ENCODE measurements at places on chromosomes 2 and 18.

- DNase-seq, result no peak
Observed at GRCh38 chr2:232146294-232146693, 184.8 kb downstream of the DIS3L2 start.

DNA sequence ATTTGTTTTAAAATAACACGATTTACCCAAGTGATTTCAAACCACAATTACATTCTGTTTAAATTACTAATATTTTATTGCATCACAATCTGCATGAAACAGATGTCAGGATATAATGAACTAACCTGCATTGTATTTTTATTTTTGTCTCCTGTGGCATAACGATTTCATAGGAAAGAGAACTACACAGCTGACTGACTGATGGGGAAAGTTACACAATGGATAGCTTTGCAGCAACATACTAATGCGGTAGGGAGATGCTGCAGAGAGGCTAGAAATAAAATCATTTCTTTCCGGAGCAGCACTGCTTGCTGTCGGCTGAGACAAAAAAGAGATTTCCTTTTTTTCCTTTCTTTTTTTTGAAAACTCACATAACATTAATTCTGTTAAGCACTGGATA lies 36.9 kb downstream of the SCN1A start:
- no peak for DNase-seq

GRCh38 chr18:8821531-8821930 lies 116.2 kb downstream of the MTCL1 start:
- DNase-seq, result no peak

DNA sequence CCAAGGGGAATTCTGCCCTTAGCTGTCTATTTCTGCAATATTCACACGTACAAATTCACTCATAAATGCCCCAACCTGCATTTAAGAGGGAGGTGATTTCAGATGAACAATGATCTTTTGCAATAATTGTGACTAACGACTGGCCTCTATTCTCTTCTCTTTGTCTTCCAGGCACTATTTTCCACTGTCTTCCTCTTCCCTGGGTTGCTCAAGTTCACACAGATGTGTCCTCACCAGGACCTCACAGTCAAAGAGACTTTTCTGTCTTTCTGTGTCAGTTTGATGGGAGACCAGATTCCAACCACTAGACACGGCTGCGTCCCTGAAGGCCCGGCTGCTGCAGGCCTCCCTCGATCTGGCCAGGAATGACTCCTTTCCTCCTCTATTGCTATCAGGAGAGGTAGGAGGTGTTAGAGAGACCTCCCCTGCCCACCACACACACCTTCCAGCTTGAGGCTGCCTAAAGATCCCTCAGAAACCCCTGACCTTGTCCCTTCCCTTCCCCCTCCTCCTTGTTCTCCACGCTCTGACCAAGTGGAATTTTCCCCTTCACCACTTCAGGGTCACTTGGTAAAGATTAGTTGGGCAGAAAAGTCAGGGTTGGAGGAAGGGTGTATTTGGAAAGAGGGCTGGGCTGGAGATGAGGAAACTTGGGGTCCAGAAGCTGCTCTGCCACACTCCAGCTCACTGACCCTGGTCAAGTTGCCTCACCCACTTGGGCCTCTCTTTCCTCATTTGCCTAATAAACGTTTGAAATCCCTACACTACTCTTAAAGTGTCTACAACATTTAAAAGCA lies 109.2 kb upstream of the COPS8 start:
- DNase-seq, result no peak

DNA sequence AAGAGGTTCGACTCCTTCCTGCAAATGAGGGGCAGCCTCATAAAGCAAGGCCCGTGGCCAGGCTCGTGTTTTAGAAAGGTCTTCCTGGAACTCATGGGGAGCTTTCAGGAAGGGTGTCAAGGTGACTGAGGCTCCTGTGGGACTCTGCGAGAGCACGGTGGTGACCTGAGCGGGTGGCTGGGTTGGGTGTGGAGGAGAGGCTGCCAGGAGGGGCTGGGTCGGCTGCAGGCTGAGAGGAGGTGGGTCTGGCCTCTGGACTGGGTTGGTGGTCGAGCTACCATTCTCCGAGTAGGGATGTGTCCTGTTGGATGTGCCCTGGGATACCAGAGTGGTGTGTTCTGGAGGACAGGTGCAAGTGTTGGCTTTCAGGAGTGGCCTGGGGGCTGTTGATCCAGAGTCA lies 86.4 kb downstream of the DGKD start:
- DNase-seq, result no peak

- DNase-seq, result no peak
Observed at GRCh38 chr2:109438773-109439389, 174.9 kb downstream of the SEPTIN10 start.

- DNase-seq, result no peak
Observed at GRCh38 chr2:29459445-29460179, 344.4 kb downstream of the CLIP4 start.

DNA sequence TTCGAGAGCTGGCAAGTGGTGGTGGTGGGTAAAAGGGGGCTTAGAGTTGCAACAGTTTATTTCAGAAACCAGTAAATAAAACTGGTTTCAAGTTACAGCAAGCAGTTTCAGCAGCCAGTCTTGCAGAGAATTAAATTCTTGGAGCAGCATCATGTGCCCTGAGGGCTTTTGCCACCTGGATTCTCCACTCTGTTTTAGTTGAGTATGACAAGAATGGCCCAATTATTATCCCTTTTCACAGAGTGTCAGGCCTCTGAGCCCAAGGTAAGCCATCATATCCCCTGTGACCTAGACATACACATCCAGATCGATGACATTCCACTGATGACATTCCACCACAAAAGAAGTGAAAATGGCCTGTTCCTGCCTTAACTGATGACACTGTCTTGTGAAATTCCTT lies 72.8 kb upstream of the FANCL start:
- no peak for DNase-seq

DNA sequence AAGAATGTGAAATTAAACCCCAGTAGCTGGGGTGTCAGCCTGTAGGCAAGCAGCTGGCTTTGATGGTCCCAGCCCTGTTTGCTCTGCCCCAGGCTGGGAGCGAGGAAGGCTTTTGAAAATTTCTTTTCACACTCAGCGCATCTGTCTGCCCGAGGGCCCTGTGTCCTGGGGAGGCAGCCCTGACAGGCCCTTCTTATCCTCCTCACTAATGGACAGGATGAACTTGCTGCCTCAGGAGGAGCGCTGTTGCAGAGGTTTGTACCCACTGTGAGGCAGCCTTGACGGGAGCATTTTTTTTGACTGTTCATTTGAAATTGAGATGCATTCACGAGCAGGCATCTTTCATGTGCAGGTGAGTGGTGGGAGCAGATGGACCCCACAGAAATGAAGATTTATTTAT lies 62.4 kb downstream of the SERPINB8 start:
- no peak for DNase-seq

DNA sequence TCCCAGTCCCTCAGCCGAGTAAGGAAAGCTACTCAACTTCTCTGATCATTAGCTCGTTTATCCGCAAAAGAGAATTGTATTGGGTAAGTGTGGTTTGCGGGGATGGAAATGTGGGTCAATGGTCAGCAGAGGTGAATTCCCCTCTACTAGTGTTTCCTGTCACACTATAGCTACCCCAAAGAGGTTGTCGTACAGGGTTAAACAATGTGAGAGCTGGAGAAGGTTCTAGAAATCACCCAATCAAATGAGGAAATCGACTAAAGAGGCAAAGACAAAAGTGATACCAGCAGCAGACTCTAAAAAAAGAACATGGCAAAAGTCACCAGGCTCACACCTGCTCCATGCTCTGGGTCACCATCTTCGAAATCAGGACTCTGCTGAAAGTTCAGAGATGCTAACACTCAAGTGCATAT lies 144.7 kb upstream of the ITGA4 start:
- no peak for DNase-seq

- no peak for DNase-seq
Observed at GRCh38 chr2:206611736-206612135, 30.6 kb upstream of the FAM237A start.

- DNase-seq, result no peak
Observed at GRCh38 chr2:106624787-106625380, 137.7 kb downstream of the CD8B2 start.

DNA sequence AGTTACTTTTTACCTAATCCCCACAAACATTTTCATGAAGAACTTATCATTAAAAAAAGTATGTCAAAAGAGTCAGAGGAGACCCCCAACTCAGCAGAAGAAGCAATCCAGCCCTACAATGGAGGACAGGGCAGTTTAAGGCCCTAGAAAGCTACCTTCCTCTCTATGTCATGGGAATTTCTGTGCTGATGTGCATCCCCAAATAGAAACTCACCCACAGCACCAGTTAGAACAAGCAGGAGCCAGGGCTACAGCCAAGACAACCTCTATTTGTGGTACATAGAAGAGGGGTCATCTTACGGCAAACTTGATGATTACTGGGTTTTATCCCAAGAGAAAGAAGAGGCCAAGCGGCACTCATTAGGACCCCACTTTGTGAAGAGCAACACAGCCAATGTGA lies 160.9 kb upstream of the CCDC150 start:
- no peak for DNase-seq

DNA sequence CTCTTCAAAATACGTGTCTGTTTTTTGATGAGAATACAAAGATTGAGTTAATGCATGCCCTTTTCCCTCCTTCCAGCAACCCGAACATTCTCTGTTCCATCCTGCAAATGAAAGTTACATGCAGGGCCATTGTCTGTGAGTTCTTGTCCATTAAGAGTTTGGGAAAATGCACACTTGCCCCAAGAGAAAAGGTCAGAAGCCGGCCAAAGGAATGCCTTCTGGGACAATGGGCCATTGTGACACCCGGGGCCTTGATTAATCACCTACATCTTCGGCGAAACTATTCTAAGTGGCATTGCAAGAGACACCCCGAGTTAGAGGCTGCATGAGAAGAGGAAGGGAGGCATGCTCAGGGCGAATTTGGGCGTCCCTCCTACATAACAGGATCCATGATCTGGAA lies 73.7 kb upstream of the COPS8 start:
- no peak for DNase-seq

DNA sequence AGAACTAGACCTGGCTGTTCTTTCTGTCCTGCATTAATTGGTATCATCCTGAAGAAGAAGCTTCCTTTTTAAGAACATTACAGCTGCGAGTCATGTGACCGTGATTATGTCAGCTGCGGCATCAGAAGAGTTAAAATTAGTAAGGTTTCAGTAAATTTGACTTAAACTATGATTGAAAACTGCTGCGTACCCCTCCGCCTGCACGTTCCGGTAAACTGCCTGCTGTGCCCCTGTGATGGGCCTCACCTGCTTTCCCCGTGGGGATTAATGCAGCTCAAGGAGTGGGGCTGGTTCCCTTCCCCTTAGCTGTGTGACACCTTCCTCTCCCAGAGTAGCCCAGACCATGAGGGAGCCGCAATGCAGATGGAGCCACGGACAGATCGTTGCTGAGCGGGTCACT lies 36.1 kb upstream of the MYO3B start:
- no peak for DNase-seq

- no peak for DNase-seq
Observed at GRCh38 chr2:128717758-128718710, 399.4 kb upstream of the HS6ST1 start.

DNA sequence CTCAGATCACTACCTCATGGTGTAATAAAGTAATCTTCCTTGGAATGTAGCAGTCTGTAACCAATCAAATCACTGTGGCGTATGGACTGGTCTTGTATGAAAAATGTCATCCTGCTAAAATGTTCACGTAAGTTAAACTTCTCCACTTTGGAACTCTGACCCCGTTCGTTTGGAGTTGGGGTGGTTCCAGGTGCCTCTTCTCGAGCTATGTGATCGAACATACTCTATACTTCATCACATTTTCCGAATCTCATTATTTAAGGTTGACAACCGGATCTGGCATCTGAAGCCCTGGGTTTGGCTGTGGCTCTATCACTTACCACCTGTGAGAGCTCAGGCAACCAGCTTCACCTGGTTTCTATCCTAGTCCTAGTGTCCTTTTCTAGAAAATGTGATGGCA lies 148.0 kb upstream of the MYCN start:
- DNase-seq, result no peak

DNA sequence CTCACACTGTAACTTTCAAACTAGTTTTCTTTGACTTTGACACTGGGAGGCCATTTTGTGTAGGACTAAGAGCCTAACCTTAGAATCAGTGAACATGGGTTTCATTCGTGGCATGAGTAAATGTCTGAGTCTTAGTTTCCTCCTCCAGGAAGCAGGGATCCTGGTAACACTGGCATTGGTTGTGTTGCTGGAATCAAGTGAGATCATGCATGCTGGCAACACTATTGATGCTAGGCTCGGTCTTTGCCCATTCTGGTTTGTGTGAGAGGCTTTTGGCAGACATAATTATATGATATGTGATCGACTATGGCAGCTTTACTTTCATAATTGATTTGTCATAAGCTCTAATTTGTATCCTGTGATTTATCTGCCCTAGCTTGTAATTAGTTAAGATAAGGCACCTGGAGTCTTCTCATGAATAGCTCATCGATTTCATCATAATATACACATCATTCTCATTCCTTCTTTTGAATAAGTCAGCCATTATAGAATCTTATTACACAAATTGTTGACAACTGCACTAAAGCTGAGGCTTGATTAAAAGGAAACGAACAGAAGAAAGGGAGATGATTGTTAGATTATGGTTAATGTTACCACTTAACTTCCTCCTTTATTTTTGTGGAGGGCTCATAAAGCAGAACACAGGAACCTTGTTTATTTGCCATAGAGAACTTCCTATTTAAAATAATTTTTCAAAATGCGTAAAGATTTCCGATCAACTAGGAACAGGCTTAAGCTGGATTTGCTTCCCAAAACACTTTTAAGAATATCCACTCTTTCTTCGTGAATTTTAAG lies 12.6 kb downstream of the PPP1R1C start:
- DNase-seq, result no peak

DNA sequence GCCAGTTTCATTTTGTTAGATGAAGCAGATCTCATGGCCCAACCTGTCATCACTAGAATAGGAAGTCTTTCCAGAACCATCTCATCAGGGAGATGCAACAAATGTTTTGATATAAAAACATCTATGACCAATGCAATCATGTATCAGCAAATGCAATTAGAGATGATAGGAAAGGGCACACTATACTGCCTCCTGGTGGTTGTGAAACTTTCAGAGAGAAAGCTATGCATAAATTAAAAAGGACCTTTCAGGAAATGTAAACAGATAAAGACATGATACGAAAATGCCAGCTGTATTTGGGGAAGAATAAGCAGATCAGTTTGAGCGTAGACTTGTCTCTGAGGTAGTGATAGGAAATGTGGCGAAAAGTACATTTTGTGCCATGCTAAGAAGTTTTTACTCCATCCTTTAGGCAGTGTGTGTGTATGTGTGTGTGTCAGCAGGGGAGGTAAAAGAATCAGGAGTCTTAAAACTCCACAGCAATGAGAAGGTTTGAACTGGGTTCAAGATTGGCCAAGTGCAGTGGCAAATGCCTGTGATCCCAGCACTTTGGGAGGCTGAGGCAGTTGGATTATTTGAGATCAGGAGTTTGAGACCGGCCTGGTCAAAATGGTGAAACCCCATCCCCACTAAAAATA lies 479.3 kb downstream of the CPS1 start:
- no peak for DNase-seq

DNA sequence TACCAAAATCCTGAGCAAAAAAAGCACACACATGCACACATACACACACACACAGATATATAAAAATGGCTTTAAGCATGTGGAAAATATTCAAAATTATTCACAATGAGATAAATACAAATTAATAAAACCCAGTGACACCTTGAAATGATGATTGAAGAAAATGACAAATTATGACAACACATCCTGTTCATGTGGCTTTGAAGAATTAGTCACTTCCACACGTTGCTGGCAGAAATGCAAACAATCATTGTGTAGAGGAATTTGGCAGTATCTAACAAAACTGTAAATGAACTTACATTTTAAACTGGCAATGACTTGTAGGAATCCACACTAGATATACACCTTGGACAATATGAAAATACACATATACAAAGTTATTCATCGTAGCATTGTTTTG lies 95.8 kb upstream of the RGPD4 start:
- DNase-seq, result no peak

GRCh38 chr2:150127995-150128394 lies 359.5 kb downstream of the RND3 start:
- DNase-seq, result no peak
